ENCODE measurements at places on chromosomes 1 and 21.

DNA sequence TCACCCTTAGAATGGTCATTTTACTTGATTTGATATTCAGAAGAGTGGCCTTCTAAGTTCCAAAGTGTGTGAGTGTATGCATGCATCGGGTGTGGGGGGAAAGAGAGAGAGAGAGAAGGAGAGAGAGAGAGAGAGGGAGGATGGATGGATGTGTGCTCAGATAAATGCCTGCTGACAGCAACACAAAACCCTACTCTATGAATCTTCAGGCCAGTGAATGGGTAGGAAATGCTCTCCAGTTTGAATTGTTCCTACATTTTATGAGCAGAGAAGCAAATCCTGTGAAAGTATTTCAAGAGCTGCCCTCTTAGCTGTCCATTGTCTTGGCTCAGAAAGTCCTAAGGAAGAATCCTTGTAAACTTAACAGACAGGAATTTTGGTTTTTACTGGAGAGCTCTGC is 7.4 kb downstream of the JAM2 start:
- DNase-seq, result no peak

DNA sequence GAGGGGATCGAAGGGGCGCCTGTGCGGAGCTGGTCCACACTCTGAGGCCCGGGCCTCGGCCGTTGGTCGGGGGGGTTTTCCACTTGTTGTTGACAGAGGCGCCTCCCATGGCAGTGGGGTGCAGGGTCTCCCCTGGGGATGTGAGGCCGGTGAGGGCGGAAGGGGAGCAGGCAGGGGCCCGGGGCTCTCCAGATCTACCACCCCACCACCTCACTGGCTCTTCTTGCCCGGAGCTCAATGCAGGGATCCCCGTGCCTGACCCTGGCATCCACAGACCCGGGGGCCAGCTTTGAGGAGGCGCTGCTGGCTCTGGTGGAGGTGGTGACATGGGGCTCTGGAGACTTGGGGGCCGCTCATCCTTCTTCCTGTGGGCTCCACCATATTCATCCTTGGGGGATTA is 7.1 kb upstream of the PEX10 start:
- no peak for DNase-seq

DNA sequence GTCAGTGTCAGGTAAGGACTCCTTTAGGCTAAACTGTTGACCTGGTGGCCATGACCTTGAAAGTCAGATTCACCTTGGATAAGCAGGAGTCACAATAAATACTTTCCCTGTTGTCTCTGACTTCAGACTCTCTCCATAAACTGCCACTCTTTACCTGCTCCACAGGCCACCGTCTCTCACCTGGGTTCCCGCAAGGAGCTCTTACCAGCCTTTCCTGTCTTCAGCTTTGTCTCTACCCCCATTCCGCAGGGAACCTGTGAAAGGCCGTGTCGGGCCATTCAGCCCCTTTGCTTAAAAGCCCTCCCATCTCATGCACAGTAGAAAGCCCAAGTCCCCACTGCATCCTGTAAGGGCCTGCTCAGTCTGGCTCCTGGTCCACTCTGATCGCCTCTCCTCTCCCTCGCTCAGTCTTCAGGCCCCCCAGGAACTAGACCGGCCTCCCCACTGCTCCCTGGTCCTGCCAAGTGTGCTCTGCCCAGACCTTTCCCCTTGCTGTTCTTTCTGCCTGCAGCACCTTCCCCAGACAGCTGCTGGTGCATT is 79.5 kb downstream of the ACTL8 start:
- DNase-seq, result no peak

- DNase-seq, result peak; percentile 27
Measured at GRCh38 chr1:40625076-40625475, 40.4 kb downstream of the RIMS3 start.

DNA sequence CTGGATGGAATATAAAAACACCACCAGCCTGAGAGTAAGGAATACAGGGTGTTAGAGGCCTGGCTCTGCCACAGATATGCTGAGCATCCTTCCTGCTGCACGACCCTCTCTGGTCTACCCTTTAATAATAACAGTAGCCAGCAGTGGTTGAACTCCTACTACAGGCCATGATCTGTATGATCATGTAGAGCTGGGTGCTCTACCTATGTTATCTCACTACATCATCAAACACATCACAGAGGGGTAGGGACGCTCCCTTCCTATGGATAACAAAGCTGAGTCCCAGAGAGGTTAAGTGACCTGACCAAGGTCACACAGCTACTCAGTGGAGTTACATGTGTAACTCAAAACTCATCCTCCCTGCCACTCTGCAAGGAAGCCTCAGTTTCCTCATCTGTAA is 13.0 kb upstream of the MYOM3 start:
- no peak for DNase-seq

GRCh38 chr1:19333587-19334354 is 21.6 kb downstream of the SLC66A1 start:
- DNase-seq, result no peak

GRCh38 chr1:5887971-5888361 is 104.3 kb downstream of the NPHP4 start:
- DNase-seq, result no peak
